Stimulated activated CD4-positive, alpha-beta T cell treated with anti-CD3 and anti-CD28 coated beads, Interleukin-2, amount 100 ng/mL, for 4 hours (primary cell): ENCODE measurements at places on chromosomes 3 and 15.

DNA sequence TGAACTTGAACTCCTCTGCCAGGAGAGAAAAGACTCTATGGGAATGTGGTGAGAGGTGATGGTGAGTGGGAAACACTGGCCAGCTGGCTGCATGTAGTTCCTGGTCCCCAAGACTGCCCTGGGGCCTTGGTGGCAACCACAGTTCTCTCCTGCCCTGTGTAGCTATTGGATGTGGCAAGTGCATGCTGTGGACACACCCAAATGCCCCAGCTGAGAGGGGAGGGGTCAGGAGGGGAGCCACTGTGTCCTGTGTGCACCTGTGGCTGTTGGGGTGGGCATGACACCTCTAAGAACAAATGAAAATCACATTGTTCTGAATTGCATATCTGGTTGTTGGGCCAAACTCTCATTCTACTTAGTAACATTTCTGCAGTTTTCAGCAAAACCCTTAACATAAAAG lies 409.6 kb downstream of the NSUN3 start:
- no peak for DNase-seq

DNA sequence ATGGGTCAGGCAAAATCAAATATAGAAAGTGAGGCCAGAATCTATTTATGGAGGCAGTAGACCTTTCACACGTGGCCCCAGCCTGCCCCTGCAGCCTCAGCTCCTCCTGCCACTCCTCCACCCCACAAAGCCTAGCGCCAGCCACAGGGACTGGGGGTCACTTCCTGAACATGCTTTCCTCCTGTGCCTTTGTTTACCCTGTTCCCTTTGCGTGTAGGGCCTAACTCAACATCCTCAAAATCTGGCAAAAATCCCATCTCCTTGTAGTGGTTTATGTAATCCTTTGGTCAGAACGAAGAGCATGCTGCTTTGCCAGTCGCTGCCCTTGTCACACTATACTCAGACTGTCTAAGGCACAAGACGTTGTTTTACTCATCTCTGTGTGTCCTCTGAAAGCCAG lies 39.6 kb downstream of the KBTBD12 start:
- DNase-seq, result no peak

DNA sequence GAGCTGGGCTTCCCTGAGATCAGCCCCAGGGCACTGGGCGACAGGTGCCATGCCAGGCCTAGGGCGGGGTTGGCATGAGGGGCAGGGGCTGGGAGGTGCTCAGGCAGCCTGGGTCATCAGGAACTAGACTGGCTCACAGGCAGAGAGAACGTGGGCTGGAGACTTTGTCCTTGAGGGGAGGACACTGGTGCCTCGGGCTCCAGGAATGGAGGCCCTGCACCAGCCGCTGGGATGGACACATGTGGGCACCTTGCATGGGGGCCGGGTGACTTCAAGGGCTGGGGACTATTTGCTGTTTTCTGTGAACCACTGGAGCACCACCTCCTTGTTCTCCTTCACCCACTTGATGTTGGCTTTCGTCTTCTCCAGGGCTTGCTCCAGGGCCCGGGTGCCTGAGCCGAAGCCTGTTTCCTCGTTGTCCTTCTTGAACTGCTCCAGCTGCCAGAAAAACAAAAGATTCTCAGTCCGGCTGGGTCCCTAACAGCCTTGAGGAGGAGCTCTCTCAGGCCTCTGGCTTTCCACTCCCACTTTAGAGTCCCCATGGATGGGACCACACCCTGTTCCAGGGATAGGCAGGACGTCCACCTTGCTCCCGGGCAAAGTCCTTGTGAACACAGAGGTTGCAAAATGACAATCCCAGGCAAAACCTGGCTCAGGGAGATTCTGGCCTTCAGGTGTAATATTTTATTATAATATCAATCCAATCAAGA lies 9.1 kb downstream of the MESP2 start:
- no peak for DNase-seq

DNA sequence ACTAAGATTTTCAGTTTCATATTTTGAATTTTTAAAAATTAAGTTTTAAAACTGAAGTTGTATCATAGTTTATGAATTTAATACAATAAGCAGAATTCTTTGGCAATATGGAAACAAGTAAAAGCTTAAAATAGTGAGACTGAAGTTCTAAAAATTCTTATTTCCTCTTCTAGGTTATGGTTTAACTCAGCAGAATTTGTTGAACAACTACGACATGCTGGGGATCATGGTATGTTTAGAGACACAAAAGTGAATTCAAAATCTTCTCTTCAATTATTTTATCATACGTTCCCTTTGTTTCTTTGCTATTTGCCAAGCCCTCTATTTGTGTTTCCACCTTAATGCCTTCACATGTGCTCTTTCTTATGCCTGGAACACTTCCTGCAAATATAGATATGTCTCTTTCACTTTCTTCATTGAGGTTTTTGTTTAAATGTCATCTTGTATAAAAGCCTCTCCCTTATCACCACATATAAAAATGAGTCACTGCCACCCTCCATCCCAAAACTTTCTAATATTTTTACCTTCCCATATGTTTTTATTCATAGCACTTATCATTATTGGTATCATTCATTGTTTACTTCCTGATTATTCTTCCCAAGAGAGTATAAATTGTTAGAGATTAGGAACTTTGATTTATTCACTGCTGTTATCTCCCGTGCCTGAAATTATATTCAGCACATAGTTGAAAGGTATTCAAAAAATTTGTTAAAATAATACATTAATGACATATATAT lies 6.4 kb downstream of the SUCNR1 start:
- DNase-seq, result no peak

GRCh38 chr3:53234130-53234840 lies 21.5 kb downstream of the TKT start:
- DNase-seq, result no peak

- DNase-seq, result no peak
Measured at GRCh38 chr3:57298041-57298440, 5.6 kb upstream of the ASB14 start.

GRCh38 chr15:37893309-37893708 lies 41.1 kb upstream of the TMCO5A start:
- DNase-seq, result no peak

- DNase-seq, result no peak
Measured at GRCh38 chr3:186247821-186248814, 113.9 kb downstream of the DGKG start.

DNA sequence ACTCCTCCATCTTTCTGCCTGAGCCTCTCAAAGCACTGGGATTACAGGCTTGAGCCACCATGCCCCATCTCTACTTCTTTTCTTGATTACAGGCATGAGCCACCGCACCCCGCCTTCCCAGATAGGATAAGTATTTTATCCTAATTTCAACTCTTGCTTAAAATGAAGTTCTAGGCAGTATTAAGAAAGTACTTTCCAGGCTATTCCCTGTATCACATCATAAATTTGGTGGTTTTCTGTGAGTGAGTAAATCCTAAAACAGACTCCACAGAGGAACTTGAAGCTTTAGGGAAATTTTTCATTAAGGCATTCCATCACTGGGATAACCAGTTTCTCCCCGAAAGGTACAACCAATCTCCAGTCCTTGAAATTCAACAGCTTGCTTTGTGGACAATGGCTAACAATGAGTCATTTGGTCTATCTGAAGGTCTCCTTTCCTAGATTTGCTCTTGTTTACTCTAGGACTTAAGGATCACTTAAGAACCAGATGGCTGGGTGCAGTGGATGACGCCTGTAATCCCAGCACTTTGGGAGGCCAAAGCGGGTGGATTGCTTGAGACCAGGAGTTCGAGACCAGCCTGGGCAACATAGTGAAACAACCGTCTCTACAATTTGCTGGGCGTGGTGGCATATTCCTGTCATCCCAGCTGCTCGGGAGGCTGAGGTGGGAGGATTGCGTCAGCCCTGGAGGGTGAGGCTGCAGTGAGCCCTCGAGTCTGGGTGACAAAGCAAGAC lies 49.7 kb upstream of the SKIL start:
- no peak for DNase-seq

DNA sequence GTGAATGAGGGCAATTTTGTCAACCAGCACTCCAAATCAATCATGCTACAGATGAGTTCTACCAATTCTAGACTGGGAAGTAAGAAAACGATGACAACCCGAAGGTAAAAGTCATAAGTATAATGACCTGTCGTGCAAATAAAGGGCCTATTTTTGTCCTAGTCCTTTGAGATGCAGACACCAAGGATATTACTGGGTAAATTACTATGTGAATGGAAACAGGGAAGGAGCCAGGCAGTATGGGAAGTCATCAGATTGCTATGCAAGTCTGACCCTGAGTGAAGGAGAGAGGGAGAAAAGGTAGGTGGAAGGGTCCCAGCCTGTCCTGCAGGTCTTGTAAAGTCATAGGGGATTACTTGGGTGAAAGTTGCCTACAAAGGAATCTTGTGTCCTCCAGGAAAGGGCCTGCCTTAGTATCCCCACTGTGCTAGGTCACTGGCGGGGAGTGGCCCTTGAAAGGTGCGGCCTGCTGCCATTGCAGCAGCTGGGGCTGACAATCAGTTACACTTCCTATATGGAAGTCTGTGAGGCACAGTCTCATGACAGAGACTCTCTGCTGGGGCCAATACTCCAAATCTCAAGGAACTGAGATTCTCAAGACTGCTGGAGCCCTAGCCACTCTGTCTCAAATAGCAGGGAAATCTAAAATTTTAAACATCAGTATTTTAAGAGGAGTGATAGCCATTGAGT lies 149.9 kb upstream of the SLC2A2 start:
- no peak for DNase-seq

DNA sequence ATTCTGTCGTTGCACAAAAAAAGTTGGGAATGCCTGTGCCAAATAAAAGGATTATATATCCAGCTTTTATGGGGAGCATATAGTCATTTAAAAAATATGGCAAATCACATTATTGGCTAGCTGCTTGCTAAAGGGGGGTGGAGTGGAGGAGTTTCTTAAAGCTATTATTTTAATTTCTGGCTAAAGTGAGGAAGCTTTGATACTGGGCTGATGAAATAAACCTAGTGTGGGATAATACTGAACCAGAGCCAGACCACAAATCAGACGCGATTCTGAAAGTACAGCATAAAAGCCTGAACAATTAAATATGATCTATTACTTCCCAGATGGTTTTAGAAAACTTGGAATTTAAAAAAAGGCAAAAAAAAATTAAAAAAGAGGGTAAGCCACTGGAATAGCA lies 14.4 kb downstream of the POLR2M start:
- no peak for DNase-seq

GRCh38 chr15:53305101-53305500 lies 454.4 kb downstream of the WDR72 start:
- no peak for DNase-seq

GRCh38 chr3:171427771-171428320 lies 32.4 kb downstream of the TNIK start:
- DNase-seq, result no peak

DNA sequence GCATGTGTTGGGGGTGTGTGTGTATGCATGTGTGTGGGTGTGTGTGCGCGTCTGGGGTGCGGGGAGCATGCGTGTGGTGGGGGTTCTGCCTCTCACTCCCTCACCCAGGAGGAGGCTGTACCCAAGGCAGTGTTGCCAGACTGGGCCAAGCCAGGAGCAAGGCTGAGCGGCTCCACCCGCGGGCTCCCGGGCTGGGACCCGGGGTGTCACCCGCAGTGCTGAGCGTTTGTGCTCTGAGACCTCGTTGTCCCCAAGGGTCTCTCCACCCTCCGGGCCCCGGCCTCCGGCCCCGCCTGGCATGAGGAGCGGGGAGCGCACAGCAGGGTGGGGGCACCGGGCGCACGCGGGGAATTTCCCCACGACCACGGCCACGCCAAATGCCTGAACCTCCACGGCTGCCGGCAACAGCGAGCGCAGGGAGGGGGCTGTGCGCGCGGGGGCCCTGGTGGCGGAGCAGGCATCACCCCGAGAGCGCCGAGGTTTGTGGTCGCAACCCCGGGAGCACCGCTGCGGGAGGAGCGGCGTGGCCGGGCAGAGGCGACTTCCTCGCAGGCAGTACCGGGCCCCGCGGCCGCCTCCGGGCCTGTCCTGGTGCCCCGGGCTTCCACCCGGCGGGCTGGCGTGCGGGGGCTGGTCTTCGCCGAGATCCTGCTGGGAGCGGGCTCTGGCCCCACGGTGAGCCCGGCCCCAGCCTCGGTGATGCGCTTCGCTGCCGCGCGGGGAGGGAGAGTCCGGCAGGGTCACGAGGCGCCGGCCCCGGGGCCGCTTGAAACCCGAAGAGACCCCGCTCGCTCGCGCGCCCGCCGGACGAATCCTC lies 7.4 kb upstream of the OCA2 start:
- no peak for DNase-seq

DNA sequence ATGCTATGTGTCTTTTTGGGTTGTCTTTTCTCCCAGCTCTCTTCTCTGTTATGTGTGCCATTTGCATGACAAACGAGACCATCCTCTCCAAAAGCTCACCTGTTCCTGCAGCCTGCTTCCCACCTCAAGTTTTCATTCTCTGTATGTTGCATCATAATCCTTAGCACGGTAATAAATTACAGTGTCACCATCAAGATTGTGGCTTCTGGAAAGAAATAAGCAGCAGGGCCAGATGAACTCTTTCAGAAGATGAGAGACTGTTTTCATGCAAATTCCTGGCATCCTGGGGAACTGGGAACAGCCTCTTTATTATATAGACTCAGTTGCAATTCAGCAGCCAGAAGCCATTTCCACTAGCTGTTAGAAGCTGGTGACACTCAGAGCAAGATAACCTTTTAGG lies 436.7 kb downstream of the EPHB1 start:
- no peak for DNase-seq

- DNase-seq, result no peak
Measured at GRCh38 chr3:47424434-47425382, 43.9 kb downstream of the PTPN23 start.

- no peak for DNase-seq
Measured at GRCh38 chr3:1007866-1008265, 85.0 kb upstream of the CNTN6 start.

- DNase-seq, result no peak
Measured at GRCh38 chr15:35194296-35194695, 109.2 kb upstream of the NANOGP8 start.

DNA sequence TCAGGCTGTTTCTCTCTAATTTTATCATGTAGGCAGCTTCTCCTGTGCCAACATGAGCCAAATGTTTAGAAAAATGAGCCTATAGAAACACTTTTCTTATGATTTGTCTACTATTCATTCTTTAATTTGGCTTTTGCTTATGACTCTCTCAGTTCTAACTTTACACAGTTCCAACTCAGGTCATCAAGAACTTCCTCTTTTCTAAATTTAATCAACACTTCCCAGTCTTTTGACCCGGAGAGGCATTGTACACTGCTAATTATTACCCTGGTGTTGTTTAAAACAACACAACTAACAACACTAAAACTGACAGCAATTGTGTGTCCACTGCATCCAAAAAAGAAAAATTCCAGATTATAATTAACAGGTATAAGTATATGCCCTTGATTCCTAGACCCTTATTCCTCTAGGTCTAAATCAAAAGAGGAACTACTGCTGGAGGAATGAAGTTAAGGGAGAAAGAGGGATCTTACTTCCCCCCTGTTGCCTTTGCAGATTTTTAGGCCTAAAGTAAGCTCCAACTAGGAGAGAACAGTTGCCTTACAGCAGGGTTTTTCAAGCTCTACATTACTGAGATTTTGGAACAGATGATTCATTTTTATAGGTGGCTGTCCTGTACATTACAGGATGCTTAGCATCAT lies 332.2 kb upstream of the GOLIM4 start:
- DNase-seq, result no peak

DNA sequence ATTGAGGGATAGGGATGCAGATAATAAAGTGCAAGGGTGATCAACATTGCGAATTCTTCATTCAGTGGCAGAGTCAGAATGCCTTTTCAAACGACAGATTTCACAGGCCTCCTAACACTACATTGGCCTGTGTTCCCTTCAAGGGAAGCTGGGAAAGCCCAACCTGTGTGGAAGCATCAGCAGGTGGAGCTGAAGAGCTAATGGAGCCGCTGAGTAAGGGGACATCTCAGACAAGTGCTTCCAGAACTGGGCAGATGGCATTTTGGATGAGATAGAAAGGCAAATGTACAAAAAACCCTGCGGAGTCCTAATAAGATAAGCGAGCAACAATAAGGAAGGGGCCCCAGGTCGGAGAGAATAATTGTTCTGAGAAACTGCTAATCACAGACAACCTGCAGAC lies 8.5 kb upstream of the SLC24A5 start:
- DNase-seq, result no peak
